MV-4-11 (cell line): ENCODE measurements at places on chromosomes 1 and 21.

DNA sequence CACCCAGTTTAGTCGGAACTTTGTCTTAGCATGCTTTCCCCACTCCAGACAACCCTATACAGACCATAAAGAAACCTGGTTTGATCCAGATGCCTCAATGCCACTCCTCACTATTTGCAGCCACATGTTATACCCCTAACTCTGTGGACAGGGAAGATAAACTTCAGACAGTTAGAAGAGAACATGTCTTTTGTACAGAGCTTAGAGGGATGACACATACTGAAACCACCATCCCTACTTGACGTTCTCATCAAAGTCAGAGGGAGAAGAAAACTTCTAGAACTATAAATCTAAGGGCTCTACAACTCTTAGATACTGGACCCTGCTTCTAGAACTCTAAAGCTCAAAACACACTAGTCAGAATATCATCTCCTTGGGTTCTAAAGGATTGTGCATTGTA lies 3.7 kb downstream of the SYT6 start:
- DNase-seq, result peak; percentile 39

DNA sequence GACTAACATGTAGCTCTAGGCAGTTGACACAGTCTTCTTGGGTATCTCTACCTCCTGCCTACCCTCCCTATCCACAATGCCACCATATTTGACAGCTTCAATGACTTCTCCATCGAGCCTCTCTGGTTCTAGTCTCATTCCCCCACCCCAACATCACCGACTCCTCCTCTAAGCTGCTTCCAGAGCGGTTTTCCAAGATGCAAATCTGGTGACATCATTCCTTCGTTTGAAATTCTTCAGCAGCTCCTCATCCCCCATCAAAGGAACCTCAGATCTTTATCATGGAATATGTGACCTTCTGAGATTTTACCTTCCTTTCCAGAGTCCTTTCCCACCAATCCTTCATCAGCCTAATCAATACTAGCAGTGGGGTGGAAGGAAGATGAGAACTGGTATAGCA lies 352.4 kb upstream of the RUNX1 start:
- DNase-seq, result no peak

DNA sequence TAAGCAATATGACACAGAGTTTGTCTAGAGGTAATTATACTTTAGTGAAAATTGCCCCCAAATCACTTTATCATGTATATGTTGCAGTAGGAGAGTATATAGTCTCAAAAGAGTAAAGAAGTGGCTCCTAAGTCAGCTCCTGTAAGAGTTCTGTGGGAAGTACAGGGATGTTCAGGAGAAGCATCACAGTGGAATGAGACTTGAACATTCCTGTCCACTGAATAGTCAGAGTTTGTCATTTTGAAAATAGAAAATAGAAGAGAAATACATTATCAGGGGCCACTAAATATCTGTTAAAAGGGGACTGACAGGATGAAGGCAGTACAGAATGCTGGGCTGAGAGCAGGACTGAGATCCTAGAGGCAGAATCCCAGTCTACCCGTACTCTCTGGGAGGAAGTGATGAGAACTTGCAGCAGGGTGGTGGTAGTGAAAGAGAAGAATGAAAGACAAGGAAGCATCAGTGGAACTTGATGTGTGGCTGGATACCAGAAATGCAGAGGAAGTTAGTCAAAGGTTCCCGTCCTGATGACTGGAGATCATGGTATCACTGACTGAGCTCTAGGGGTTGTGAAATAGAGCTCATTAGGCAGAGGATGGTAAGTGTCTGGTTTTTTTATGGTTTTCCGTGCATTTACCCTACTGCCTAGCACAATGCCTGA lies 153.4 kb downstream of the FMN2 start:
- no peak for DNase-seq

DNA sequence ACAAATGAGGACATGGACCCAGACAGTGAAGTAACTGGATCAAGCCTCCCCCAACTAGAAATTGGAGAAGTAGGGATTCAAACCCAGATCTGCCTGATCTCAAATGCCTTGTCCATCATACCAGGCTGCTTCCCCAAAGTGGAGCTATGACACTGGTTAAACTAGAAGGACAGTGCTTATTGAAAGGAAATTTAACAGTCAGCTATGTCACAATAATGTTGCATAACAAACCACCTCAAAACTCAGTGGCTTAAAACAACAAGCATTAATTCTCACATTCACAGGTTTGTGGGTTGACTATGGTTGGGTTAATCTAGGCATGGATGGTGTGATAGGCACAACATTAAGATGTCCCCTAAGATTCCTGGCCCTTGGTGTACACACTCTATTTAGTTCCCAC lies 107.1 kb downstream of the TAS1R2 start:
- peak; percentile 39 for DNase-seq

DNA sequence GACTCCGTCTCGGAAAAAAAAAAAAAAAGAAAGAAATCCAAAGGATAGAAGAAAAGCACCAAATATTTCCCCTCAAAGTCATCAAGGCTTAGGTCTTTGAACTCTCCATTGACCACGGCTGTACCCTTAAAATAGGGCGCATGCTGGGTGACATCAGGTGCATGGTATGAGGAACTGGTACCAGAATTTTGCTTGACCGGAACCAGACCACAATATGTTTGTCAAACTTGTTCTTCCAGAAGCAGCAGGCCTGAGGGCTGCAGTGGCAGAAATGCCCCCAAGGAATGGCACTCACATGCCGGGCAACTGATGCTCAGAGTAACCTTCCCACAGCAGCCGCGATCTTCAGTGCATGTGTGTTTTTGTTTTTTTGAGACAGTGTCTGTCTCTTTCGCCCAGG lies 21.0 kb downstream of the RCC1 start:
- DNase-seq, result no peak

GRCh38 chr1:109733236-109733870 lies 7.5 kb downstream of the GSTM3 start:
- no peak for DNase-seq

- DNase-seq, result no peak
Observed at GRCh38 chr1:47805018-47805417, 192.2 kb downstream of the TRABD2B start.
